ENCODE measurements at places on chromosomes 4 and X.

GRCh38 chrX:9465380-9466123 lies 694 bp downstream of the TBL1X start:
- no peak for DNase-seq

DNA sequence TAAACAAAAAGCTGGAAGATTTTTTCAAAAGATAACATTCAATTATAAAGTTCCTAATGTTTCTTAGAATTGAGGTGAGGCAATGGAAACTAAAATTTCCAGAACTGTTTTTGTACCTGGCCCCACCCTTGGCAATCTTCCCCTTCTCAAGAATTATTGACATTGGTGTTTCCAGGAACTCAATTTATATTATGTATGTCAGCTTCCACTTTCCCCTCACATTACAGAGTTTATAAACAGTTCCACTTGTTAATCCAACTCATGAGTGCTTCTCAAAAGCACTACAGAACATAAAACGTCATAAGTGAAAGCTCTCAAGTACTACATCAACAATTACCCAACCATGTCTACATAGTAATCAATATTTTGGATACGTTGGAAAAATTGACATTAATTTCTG lies 107.4 kb downstream of the FAM13A start:
- no peak for DNase-seq

DNA sequence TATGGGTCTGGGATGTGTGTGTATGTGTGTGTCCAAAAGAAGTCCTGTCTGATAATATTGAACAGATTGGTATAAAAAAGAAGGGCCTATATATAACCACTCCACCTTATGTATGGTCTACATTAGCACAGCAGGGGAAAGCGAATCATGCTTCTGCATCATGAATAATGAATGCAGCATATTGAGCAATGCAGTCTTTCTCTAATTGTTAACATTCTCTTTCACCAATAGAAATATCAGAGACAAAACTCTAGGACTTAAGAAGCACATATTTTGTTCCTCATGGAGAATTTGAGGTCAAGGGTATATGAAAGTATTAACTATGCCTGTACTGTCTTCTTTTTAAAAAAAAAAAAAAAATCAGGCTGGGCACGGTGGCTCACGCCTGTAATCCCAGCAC lies 264.3 kb upstream of the NOCT start:
- no peak for DNase-seq

DNA sequence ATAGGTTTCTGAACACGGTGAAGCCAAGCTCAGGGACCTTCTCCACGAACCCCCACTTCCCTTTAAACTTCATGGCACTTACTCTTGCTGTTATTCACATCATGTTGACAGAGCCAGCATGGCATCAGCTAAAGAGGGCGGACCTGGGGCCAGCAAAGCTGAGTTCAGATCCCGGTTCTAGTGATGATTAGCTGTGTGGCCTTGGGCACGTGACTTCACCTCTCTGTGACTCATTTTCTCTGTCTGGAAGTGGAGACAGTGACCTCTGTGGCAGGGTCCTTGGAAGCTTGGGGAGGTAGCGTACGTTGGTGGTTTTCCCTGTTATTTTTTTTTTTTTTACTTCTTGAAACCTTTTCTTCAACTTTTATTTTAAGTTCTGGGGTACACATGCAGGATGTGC lies 13.4 kb downstream of the EVC start:
- DNase-seq, result no peak

- DNase-seq, result no peak
Measured at GRCh38 chr4:152427981-152428380, 107.9 kb downstream of the FBXW7 start.

- DNase-seq, result no peak
Measured at GRCh38 chr4:188639479-188640100, 500.3 kb downstream of the TRIML1 start.

DNA sequence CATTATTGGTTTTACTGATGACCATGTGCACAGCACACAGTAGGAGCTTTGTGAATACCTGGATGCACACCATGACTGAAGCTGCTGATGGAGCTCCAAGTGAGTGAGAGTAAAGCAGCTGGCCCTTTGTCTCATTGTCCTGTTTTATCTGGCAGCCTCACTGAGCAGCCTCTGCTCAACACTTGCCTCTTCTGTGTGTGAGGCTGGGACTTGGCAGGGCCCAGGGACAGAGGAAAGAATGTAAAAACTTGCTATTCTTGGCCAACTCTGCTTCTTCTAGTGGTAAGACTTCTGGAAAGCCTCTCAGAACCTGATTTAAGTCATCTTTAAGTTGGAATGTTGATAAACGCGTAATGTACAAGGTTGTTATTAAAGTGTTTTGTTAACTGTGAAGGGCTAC lies 61.4 kb downstream of the BEX1 start:
- DNase-seq, result no peak

DNA sequence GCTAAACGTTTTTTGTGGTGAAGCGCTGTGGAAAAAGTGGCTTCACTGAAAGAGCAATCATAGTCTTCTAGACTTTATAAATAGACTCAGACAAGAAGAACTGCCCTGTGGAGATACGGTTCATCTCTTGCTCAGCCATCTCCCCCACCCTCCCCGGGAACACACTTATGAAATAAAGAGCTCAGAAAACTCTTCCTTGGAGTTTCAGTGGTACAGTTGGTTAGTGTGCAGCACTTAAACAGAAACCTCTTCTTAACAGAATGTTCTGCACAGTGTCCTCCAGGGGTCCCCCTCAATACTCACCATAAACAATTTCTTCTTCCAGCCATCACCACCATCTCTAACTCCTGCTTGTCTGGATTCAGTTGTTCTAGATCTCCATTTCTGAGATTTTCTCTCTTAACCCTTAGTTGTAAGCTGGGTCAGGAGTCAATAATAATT lies 313.0 kb downstream of the ARHGAP10 start:
- no peak for DNase-seq

DNA sequence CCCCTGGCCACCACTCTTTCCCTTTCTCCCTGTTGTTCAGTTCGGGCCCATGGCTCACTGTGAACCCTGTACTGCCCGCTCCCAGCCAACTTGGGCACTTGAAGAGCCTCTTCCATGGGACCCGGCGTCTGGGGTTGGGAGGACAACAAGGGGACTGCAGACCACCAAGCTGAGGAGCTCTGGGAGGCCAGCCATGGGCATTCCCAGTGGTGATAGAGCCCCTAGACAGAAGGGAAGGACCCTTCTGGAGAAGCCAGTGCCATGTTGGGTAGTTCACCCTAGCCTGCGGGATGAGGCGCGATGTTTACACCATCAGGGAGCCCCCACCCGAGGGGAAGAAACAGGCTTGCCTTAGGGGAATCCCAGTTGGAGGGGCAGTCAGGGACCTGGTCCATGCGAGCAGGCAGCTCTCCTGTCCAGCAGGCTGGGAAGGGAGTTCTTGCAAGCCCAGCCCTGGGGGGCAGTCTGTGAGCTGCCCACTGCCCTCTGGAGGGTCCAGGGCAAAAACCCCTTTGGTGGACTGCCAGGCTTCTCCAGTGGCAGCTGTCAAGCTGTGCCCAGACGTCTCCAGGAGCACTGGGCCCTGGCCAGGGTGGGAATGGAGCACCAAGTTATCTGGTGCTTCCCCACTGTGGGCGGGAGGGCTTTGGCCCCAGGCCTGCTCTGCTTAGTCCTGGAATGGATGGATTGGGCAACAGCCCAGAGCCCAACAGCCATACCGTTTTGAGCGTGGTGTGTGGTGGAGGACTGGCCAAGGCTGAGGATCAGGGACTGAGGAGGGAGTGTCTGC lies 23.7 kb upstream of the UBA1 start:
- no peak for DNase-seq

DNA sequence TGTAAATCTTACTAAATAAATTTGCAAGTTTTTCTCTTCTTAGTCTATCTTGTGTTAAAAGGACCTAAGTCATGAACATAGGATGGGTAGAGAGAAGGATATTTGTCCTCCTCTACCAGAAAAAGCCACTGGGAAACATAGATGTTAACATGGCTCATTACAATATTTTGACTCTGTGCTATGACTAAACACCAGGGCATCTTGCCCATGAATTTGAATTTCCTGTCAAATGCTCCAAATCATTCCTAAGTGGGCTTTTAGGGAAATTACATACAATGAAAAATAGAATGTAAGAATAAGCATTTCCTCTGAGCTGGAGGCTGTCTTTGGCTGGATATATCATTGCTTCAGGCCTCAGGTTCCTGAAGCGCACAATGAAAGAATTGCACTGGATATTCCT lies 39.1 kb downstream of the ANOS1 start:
- no peak for DNase-seq

GRCh38 chr4:152369203-152369901 lies 166.5 kb downstream of the FBXW7 start:
- DNase-seq, result no peak

DNA sequence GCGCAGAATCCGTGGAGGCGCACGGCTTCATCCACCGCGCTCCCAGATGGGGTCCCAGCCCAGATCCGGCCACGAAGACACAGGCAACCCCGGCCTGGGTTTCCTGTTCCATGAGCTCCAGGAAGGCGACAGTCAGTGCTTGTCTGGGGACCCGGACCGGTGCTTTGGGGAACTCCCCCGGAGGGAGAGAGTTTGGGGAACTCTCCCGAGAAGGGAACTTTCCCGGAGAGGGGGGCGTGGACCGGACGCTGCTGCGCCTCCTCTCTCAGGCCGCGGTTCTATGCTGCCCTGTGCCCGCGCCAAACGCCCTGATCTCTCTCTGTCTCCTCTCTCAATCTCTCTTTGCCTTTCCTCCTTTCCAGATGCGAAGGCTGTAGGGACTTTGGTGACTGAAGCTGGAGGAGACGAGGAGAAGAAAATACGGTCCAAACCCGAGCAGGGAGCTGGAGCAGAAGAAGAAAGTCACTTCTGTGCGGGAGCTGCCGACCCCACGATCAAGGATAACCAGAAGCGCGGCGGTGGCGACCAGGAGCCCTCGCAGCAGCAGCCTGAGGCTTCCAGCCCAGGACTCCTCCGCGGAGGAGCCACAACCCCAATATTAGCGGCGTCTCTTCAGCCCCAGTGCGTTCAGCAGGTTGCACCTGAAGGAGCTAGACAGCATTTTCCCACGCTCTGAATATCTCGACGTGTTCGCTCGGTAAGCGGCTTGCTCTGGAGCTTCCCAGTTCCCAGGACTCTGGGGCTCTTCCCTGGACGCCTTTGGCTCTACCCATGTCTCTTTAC lies 47.6 kb upstream of the NKAP start:
- DNase-seq, result no peak

DNA sequence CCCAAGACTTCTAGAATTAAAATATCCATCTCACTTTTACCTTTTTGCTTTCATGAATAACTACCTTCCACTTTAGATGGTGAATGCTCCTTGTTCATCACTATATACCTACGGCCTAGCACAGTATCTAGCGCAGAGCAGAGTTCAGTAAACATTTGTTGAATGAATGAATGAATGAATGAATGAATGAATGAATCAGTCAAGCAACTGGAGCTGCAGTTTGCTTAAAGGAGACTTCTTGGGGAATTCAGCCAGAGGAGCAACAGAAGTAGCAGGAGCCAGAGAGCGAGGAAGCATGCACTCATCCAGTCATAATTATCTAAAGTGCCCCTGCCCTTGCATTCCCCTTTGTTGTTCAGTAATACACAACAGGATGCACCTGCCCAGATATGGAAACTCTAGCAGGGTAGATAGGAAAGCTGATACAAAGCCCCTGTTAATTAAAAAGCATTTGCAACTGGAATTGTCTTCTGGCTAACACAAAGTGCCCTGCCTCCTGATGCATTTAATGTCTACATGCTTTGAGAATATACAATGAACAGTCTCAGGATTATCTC lies 103.0 kb upstream of the MBNL3 start:
- no peak for DNase-seq

DNA sequence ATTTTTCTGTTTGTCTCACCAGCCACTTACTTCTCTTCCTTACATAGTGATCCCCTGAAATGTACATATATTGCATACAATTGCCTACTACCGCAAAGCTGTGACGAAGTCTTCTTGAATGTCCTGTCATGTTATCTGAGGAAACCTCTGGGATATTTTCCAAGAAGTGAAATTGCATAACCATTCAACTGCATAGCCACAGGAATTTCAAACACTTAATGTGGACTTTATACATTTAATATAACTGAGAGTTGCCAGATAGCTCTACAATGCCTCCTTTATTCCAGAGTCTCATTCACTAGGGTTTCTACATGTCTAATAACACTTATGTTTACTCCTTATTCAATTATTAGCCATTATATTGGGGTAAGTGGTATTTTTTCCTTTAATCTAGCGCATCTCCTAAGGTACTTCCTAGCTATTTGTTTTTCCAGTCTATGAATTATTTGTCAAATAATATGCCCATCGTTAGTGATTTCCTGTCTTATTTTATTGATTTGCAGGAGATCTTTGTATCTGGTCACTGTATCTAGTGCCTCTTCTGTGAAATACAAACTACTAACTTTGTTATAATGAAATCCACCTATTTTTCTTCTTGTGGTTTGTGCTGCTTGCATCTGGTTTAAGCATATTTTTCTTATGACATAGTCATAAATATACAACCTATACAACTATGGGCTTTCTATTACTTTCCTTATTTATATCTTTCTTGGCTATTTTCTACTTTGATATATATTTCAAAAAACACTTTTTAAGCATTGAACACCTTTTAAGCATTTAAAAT lies 69.2 kb upstream of the GRID2 start:
- DNase-seq, result no peak

DNA sequence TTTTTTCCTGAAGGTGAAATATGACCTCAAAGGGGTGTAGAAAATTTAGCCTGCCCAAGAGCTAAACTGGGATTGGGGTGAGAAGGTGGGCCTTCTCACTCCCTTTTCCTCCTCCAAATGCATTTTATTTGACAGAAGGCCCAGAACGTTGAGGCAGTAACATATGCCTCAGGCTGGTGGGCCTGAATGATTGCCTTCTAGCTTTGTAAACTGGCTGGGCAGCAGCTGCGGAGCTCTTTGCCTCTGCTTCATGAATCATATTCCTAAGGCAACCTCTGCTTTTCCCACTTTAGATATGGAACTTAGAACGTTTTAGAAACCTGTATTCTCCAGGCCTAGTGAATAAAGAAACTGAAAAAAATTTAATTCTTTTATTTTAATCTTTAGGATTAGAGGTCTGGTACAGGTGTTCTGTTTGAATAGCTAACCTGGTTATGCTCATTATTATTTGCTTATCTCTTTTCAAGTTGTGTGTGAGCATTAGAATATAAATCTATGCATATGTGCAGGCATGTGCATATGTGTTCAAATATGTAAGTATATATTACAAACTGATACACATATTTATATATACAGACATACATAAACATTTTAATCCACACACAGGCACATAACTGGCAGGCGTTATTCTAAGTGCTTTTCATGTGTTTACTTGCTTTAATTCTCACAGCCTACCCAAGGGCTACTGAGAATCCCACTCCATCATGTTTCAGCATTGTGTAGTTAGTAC lies 11.5 kb downstream of the PRDM8 start:
- DNase-seq, result no peak

DNA sequence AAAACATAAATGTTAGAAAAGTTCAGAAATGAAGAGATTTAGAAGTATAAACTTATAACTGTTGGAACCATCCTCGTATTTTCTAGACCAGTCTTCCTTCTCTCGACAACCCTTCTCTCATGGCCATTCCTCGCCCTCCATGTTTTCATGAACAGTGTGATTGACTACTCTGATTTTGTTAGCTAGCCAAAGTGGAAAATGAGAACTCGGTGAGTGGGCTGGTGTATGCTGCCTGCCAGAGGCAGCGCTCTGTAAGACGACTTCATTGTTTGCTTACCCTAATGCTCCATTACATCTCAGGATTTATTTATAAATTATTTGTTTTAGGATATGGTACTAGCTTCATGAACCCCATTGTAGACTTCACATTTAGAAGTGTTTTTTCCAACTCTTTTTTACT lies 153.0 kb downstream of the CBR4 start:
- no peak for DNase-seq

GRCh38 chr4:88449290-88449689 lies 7.6 kb upstream of the HERC5 start:
- no peak for DNase-seq

GRCh38 chr4:39881789-39882188 lies 95.9 kb downstream of the PDS5A start:
- DNase-seq, result no peak

GRCh38 chr4:95220205-95221175 lies 328.3 kb downstream of the UNC5C start:
- no peak for DNase-seq
